ENCODE measurements at places on chromosomes 6 and 20.

DNA sequence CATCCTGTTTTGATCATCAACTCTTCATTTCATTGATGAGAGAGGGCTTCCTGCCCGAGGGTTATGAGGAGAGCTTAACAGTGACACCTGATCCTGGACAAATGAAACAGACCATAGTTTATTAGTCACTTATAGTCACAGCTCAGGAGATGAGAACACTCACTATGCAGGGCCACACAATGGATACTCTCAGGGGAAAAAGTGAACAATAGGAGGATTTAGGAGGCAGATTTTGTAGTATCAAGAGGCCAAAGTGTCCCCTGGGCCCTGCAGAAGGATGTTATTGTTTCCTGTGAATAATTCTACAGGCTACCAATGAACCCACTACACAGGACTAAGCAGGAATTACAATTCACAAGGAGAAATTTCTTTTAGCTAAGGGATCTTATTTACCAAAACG is 772.8 kb upstream of the MAN1A1 start:
- DNase-seq = no peak

- DNase-seq = no peak
These were observed 72.8 kb upstream of the RALGAPA2 start for GRCh38 chr20:20785226-20785625.

DNA sequence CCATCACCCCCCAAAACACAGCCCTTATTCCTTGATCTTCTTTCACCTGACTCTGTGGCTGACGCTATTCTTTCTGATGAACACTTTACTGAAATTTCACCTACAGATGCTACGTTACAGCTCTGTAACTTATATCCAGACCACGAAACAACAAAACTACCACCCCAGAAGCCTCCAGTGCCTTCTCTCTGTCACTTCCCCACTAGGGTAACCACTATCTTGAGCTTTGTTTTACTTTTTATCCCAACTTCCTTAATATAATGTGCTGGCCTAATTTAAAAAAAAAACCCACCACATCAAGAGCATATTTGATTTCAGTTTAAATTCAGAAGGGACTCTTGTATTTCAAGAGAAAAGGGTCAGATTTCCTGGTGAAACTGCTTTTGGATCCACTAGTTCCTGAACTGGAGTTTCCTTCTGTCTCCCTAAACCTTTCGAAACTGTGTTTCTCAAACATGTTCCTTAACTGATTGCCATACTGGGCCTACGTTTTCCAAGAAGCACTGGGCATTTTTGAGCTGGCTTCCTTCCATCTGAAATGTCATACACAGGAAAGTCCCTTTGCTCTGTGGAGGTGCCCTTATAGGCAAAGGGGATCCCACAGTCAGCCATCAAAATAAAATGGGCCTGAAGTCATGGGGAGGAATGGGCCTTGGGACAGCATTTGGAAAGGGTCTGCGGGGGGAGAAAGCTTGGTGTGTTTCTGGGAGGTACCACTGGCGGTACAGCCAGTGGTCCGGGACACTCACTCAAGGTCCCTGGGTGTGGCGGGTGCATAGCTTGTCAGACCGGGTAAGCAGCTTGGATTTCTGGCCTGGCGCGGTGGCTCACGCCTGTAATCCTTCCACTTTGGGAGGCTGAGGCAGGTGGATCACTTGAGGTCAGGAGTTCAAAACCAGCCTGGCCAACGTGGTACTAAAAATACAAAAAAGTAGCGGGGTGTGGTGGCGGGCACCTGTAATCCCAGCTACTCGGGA is 25.8 kb upstream of the RTF2 start:
- DNase-seq = no peak

- no peak for DNase-seq
These were observed 21.7 kb upstream of the TBC1D20 start for GRCh38 chr20:483815-484644.

GRCh38 chr6:163589387-163589786 is 174.9 kb downstream of the QKI start:
- DNase-seq = no peak

DNA sequence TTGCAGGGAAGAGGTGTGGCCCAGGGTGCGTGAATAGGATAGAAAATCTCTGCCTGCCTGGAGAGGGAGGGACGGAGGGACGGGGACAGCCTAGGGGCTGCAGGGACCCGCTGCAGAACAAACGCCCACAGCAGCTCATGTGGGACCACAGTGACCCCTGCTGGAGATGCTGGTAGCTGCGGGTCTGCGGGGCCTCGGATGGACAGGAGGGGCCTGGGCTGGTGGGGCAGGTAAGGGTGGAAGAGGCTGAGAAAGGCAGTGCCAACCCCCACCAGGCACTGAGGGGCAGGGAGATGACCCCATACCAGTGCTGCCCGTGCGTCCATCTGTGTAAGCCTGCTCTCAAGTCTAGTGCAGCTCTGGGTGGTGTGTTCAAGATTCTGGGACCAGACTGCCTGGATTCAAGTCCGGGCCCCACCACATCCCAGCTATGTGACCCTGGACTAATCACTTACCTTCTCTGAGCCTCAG is 39.4 kb downstream of the KIAA1755 start:
- peak; percentile 88 for DNase-seq

DNA sequence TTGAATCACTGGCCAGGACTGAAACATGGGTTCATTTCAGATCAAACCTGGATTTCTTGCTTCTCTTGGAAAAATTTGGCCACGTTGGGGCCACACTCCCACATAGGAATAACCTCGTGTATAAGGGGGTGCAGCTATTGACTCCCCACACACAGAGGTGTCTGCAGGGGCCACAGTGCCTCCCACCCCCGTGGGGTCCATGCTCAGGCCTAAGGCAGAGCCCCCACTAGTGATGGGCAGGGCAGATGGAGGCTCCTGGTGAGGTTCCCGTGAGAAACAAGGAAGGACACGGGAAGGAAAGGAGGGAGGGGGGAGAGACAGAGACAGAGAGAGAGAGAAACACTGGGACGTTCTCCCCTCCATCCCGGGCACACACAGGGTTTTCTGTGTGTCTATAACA is 230.5 kb downstream of the ERMARD start:
- DNase-seq = no peak

GRCh38 chr6:119844387-119844786 is 494.8 kb upstream of the MAN1A1 start:
- no peak for DNase-seq

GRCh38 chr6:9520417-9521151 is 894.3 kb downstream of the TFAP2A start:
- DNase-seq = no peak

DNA sequence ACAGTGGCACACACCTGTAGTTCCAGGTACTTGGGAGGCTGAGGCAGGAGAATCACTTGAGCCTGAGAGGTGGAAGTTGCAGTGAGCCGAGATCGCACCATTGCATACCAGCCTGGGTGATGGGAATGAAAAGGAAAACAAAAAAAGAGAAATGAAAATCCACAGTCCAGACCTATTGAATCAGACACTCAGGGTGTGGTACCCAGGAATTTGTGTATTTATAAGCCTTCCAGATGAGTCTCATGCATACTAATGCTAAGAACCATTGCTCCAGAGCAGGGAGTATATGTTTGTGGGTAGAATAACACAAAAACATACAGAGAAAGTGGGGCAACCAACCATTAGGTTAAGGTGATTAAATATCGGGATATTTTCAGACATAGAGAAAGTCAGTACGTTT is 36.1 kb upstream of the PLCB4 start:
- DNase-seq = no peak

DNA sequence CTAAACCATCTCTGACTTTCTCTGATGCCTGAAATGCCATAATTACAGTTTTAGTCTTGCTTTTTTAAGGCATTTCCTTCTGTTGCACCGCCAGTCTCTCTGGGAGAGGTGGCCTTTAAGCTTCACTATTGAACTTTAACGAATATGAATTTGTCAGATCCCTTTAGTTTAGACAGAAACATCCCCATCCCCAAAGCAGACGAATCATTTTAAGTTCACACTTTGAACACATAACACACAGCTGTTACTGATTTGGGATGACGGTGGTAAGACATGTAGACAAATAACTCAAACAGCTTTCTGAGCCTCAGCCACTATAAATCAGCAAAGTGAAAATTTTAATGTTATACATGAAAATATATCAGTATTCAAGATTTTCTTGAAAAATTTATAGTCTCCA is 7.2 kb upstream of the IPCEF1 start:
- DNase-seq = no peak

GRCh38 chr6:90849686-90850085 is 262.8 kb upstream of the MAP3K7 start:
- DNase-seq = no peak

- DNase-seq = peak; percentile 68
These were observed 5.9 kb downstream of the TP53INP2 start for GRCh38 chr20:34709831-34710567.

DNA sequence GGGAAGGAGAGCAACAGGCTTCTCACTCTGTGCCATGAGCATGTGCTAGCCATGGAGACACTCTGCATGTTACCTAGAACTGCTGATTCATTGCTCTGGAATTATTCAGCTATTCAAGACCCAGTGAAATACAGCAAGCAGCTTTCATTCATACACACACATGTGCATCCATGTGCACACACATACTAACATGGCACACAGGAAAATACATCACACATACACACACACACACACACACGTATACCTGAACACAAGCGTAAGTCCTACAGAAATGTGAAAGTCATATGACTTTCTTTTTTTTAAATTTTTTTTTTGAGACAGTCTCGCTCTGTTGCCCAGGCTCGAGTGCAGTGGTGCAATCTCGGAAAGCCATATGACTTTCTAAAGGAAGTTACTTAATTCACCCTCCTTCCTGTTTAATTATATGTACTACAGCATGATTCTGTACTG is 108.2 kb upstream of the NFATC2 start:
- no peak for DNase-seq

- no peak for DNase-seq
These were observed 2.5 kb upstream of the PAQR8 start for GRCh38 chr6:52359403-52359802.

DNA sequence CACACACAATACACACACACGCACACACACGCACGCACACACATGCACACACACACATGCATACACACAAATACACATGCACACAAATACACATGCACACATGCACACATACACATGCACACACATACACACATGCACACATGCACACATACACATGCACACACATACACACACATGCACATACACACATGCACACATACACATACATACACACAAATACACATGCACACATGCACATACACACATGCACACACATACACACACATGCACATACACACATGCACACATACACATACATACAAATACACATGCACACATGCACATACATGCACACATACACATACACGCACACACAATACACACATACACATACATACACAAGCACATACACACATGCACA is 175.4 kb upstream of the RREB1 start:
- no peak for DNase-seq

DNA sequence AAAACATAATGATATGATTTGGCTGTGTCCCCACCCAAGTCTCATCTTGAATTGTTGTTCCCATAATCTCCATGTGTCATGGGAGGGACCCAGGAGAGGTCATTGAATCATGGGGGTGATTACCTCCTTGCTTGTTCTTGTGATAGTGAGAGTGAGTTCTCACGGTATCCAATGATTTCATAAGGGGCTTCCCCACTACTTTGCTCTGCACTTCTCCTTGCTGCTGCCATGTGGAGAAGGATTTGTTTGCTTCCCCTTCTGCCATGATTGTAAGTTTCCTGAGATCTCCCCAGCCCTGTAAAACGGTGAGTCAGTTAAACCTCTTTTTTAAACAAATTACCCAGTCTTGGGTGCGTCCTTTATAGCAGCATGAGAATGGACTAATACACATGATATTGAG is 156.8 kb upstream of the PLCB4 start:
- DNase-seq = no peak

DNA sequence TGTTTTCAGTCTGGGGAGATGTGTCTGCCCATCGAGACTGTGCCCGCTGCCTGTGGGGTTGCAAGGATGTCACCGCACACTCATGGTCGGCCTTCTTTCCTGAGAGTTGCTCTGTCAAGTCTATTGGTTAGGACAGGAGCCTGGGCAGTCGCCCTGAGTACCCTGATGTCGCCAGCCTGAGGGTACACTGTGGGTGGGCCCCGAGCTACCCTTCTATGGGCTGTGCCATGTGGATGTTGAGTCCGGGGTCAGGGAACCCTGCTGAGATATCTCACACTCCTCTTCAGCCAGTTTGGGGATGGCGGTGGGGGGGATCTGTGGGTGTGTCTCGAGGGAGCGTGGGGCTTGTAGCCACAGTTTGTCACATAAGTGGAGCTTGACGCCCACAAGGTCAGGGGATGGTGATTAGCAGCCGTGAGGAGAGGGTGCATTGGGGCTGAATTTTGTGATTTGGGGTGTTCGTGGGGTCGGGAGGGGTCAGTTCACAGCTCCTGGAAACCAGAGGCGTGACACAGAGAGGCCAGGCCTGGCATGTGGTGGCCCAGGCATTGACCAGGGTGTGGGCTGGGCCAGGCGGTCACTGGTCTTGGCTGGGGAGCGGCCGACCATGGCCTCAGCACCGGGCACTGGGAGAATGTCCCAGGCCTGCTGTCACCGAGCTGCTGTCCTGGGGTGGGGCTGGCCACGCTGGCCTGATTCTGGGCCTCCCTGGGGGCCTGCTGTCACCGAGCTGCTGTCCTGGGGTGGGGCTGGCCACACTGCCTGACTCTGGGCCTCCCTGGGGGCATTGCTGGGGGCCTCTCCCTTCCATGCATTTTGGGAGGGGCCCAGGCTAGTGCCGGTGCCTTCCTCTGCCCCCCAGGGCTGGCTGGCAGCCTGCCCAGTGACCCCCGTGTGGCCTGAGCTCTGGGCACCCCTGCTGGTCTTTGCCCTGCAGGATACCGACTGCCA is 1.6 kb upstream of the NPBWR2 start:
- peak; percentile 0 for DNase-seq

- no peak for DNase-seq
These were observed 22.4 kb downstream of the ZMYND8 start for GRCh38 chr20:47334022-47334551.

DNA sequence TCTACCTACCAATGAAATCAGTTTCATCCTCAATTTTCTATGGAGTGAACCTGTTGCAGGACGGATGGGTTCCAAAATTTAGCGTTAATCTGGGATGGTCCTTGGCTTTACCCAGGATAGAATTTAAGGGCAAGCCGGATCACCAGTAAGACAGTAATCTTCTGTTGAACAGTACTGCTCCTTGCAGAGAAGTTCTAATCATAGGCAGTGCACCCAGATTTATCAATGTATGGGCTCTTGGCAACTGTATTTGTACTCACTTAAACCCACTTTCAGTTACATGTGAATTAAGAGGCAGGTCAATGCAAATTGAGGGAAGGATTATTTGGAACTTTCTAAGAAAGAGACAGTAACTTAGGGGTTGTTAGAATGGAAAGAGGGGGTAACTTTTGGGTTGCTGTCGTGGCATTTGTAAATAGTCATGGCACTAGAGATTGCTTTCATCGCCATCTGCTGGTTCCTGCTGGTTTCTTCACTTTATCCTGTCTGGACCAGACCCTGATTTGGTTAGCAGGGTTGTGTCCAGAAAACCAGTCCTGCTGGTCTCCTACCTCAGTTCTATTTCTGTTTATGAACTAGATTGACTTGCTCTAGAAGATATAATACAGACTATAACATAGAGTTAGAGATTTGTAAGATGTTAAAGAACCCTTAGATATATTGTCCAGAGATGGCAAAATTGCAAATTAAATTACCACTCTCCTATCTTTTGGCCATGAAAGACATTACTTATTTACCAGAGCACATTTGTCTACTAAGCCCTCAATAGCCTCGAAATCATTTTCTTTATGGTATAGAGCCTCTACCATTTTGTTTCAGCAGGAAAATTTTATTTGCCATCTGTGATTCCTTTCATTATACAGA is 646.3 kb downstream of the UTRN start:
- DNase-seq = peak; percentile 78

All from GM23338 (cell line).